ENCODE measurements at places on chromosomes 3 and 15.

GRCh38 chr15:67018026-67018425 is 47.4 kb upstream of the SMAD3 start:
- DNase-seq = no peak

GRCh38 chr15:76588811-76589747 is 252.5 kb downstream of the ISL2 start:
- DNase-seq = no peak

- no peak for DNase-seq
Measured at GRCh38 chr15:42352401-42352800, 6.9 kb upstream of the CAPN3 start.

DNA sequence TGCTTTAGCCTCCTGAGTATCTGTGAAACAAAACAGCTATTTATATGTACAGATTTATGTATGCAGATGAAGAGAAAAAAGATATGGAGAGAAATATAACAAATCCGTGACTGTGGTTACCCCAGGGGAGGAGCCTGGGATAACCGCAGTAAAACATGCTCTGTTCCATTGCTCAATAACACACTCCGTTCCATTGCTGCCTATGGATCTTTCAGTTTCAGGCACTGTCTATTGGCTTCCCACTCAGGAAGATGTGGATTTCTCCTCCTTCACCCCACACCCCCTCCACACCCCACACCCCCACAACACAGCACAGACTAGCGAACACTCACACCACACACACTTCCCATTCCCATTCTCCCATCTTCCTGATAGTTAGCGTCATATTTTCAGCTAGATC is 47.9 kb downstream of the CDCP1 start:
- DNase-seq = no peak

- no peak for DNase-seq
Measured at GRCh38 chr3:190121383-190121782, 686 bp upstream of the P3H2 start.

GRCh38 chr3:190621927-190622326 is 108.0 kb downstream of the IL1RAP start:
- no peak for DNase-seq

DNA sequence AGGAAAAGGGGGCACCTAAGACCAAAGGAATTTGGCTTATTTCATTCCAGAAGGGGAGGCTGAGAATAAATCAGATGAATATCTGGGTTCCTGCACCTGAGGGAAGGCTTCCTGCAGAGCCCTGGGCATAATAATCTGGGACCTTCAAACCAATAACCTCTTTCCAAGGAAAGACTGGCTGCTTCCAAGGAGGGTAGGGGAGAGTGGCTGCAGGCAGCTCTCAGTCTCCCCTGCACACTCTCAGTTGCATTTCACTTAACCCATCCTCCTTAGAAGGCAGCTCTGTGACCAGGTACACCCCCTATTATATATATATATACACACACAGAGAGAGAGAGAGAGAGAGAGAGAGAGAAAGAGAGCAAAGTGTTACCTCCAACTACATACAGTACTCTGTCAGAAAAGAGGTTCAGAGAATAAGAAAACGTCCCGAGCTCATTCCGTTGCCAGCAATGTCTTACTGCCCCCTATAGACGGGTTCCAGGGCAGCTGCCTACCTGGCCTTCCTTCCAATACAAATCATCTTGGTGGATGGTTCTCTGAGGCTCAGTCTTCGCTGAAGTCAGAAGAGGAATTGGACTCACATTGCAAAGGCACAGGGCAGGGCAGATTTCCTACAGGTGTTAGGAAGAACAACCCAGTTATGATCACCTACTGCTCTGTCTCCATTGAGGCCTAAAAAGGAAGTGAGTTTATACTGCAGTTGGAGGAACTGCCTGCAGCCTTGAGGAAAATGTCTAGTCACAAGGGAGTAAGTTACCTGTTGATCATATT is 26.1 kb downstream of the CAPN3 start:
- peak; percentile 7 for DNase-seq

GRCh38 chr15:69868756-69869155 is 229.0 kb downstream of the TLE3 start:
- no peak for DNase-seq

DNA sequence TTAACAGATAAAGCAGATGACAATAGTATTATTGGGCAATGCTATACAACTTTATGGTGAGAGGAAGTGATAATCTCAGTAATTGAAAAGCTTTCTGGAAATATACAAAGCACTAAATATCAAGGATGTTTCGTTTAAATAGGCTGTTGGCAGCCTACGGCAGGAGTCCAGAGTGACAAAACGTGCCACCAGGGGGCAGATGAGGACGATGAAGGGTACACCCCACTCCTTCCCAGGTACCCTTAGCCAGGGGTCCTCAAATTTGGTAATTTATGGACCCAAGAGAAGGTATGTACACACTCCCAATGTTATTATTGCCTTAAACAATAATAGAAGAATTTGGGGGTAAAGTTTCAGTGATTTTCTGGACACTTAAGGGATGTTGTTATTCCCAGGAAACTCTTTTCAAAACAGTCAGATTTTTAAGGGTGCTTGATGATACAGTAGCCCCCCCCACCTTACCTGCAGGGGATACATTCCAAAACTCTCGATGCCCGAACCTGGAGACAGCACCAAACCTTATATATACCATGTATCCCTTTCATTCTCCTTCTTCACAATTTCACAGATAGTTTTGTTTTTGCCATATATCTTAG is 1.4 kb upstream of the MAGEL2 start:
- DNase-seq = peak; percentile 23

GRCh38 chr3:189502676-189503257 is 128.4 kb upstream of the TP63 start:
- no peak for DNase-seq

DNA sequence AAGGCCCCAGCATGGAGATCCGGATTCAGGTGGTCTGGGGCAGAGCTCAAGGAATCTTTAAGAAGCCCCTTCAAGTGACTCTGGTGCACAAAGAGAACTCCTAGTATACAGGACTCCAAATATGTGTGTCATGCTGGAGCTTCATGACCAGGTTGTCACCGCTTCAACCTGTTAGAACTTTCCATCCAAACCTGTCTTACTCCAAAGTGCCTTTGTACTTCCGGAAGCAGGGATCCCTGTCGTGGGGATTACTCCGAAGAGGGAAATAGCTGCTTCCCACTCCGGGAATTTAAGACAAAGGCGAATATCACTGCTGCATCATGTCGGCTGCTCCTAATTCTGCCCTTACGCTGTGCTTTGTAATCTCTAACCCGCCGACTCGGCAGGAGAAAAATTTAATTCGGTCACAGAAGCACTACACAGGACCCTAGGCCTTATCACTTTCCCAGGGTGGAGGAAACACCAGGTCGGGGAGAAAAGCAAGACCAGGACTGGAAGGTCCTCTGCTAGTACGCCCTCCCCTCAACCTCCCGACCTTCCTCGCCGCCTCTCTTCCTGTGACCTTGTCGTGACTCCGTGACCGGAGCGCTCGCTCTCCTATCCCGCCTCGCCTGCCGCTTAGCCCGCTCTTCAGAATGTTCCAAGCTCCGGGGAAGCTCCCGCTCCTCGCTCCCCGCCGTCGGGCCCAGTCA is 730 bp downstream of the HIGD1A start:
- DNase-seq = peak; percentile 27

DNA sequence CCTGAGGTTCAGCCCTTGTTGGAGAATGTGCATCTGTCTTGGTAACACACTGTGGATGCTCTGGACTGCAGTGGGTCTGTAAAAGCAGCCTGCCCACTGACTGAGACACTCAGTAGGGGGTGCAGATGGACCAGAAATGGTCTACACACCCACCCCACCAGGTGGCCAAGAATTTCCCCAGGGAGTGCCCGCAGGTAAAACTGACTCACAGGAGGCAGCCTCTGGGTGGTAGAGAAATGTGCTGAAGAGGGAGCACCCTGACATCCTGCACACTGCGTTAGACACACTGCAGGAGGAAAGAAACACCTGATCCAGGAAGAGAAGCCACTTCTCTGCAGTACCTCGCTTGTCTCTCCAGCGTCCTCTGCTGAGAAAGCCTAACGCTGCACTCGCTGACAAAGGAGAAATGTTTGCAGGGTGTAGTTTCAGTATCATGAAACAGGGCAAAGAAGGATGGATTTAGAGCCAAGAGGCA is 109.5 kb upstream of the ABHD17C start:
- no peak for DNase-seq

DNA sequence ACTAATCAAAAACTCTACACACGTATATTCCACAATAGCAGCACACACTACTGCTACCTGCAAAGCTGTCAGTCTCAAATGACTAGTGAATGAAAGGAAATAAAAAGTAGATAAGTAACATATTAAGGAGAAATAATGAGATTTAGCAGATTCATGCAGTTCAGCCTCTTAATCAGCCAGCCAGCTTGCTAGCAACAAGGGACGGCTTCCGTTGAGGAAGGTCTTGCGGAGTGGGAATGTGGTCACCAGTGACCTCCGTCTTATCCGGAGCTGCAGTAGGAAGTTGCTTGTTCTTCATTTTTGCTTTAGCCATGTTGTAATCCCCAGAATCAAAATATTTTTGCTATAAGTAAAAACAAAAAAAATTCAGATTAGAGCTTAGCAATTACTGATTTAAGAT is 17.1 kb downstream of the ARPP19 start:
- no peak for DNase-seq

- DNase-seq = no peak
Measured at GRCh38 chr15:39198044-39199000, 382.6 kb upstream of the THBS1 start.

DNA sequence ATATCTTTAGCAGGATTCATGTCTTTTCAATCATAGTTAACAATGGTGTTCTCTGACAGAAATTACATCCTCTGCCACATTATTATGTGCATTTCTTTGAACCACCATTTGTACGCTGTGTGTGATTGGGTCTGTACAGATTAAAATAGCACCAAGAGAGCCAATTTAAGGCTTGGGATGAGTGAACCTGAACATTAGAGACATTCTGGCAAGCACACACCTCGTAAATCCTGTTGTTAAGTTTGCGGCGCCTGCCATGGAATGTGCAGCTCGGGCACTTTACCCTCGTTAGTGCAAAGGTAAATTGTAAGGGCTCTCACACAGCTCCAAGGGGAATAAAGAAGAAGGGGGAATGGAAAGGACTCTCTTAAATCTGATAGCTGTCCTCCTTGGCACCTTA is 482.4 kb upstream of the DPPA4 start:
- no peak for DNase-seq

GRCh38 chr3:99933971-99934750 is 116.5 kb downstream of the CMSS1 start:
- no peak for DNase-seq

DNA sequence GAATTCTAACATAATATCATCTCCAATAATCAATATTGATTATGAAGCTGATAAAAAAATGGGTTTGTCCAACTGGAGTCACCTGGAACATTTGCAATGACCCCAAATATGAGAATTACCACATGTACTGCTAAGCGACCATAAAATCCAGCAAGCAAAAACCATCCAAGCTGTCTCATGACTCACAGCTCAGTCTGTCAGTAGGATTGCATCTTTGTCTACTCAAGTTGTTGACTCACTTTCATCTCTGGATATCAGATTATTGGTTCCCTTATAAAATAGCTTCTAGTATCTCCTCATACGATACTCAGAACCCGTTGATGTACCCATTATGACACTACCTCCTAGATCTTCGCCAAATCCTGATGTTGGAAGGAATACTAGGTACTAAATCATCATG is 209.8 kb upstream of the ATP11B start:
- no peak for DNase-seq

GRCh38 chr15:100438570-100438969 is 90.2 kb downstream of the CERS3 start:
- no peak for DNase-seq

DNA sequence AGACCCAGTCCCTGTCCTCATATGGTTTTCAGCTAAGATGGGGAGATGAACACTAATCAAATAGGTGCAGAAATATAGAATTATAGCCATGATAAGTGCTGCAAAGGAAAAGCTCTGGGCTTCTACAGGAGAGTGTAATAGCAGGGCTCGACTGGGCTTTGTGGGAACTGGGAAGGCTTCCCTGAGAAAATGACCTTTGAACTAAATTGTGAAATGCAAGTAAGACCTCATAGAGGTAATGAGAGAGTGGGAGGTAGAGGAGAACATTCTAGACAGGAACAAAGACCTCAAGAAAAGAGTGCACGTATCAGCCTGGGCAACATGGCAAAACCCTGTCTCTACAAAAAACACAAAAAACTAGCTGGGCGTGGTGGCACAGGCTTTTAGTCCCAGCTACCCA is 231.6 kb downstream of the ABHD5 start:
- no peak for DNase-seq

DNA sequence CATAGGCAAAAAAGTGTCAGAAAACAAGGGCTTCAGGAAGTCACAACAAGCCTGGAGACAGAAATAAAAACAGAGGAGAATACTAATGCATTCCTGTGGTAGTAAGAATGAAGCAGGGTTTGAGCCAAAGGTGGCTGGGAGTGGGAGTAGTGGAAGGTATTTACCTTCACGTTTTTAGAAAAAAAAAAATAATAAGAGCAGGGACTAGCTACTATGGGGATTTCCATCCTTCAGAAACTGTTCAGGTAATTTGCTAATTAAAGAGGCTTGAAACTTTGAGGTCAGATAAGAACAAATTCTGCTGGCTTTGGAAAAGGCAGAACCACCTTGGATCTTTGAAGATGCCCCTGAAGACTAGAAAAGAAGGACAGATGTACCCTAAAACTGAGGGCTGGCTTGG is 18.4 kb downstream of the ILDR1 start:
- no peak for DNase-seq

DNA sequence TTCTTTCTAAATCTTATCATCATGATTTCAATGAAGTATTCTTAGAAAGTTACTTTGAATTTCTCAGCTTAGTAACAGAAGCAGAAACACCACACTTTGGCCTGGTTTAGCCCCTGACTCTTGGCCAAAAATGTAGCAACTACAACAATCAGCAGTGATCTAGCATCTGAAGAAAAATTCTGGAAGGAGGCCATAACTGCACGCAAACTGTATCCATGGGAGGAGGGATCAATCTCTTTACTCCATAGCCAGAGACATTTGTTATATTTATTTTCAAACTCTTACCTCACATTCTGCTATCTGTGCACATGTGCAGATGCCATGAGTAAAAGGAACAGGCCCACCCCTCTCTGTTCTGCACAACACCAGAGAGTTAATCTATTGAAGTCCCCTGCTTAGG is 251.0 kb upstream of the P2RY1 start:
- no peak for DNase-seq

DNA sequence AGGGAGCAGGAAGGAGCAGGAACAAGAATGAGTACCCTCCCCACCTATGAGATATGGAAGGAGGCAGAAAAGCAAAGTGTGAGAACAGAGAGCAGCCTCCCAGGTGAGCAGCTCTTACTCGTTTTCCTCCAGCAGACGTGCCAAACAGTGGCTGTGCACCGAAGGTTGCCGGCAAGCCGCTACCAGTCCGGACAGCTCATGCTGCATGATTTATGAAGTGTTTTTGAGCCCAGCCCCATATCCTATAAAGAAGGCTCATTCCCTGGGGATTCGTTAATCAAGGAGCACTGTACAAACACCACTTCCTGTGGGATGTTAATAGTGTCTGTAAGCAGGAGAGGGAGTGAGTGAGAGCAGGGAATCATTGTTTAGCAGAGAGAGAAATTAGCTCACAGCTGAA is 118.3 kb upstream of the FOXB1 start:
- DNase-seq = no peak

GRCh38 chr3:147408188-147409100 is 721 bp upstream of the ZIC1 start:
- DNase-seq = no peak

Measured in stimulated activated CD4-positive, alpha-beta T cell treated with anti-CD3 and anti-CD28 coated beads, Interleukin-2, amount 100 ng/mL, for 48 hours (primary cell).